ENCODE measurements at places on chromosomes 5 and 9. TPM values are rescaled to one million over a fixed set of nuclear protein-coding genes. Genes with fewer than 3 reads are reported as not detected.

- H3K36me3 ChIP-seq = no peaks in the 10 kb centered on the region
- H3K4me3 ChIP-seq = no peak overlapping the region
- H3K4me1 ChIP-seq = no peaks in the 10 kb centered on the region
- H3K27me3 ChIP-seq = peaks cover 38% of the 10 kb centered on the region
Measured at GRCh38 chr5:179371121-179371510, 25.9 kb upstream of the ADAMTS2 start.

GRCh38 chr5:151243564-151243963, 9.4 kb upstream of the GM2A start:
- H3K27me3 ChIP-seq = no peaks in the 10 kb centered on the region
- H3K4me3 ChIP-seq = no peak overlapping the region
- no peak for DNase-seq
- H3K36me3 ChIP-seq = no peaks in the 10 kb centered on the region
- no peak overlapping the region for H3K27ac ChIP-seq

DNA sequence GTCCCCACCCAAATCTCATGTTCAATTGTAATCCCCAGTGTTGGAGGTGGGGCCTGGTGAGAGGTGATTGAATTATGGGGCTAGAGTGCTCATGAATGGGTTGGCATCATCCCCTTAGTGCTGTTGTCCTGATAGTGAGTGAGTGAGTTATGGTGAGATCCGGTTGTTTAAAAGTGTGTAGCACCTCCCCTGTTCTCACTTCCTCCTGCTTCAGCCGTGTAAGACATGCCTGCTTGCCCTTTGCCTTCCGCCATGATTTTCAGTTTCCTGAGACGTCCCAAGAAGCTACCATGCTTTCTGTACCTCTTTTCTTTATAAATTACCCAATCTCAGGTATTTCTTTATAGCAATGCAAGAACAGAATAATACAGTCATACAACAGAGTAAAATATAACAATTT, 742 bp upstream of the LECT2 start:
- H3K4me1 ChIP-seq = no peaks in the 10 kb centered on the region
- H3K4me3 ChIP-seq = no peak overlapping the region
- H3K27ac ChIP-seq = no peak overlapping the region

DNA sequence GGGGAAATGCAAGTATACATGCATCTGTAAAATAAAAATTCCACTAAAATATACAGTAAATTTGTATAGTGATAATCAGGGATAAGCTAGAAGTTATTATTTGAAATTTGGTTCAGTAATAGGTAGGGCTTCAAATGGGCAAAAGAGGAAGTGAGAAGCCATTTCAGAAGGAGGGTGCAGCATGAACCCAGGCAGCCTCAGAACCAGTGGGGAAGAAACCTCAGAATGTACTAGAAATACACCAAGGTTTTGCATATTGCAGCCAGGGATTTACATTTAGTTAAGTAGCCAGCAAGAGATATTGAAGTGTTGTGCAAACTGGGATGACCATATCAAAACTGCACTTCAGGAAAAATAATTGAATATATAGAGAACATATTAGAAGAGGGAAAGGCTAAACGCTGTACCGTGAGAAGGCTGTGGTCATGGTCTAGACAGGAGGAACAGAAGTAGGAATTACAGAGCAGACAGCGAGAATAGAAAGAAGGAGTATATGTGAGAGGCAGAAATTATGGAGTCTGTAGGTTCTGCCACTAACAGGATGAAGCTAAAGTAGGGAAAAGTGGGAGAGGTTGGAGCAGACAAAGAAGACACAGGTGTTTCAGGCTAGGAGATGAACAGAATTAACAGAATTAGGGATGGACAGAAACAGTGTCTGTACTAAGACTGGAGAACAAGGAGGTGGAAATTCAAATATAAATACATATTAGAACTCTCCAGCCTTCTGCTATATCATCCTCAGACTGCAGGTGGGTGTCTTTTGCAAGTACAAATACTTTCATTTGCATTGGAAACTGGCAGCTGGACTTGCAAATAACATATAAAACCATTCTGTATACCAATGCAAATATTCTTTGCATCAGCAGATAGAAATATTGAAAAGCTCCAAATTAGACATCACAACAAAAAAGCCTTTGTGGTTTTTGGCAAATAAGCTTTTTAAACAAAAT, 335.6 kb downstream of the ZNF608 start:
- no peak overlapping the region for H3K27ac ChIP-seq
- DNase-seq = no peak
- no peak overlapping the region for H3K4me3 ChIP-seq
- H3K27me3 ChIP-seq = no peaks in the 10 kb centered on the region

DNA sequence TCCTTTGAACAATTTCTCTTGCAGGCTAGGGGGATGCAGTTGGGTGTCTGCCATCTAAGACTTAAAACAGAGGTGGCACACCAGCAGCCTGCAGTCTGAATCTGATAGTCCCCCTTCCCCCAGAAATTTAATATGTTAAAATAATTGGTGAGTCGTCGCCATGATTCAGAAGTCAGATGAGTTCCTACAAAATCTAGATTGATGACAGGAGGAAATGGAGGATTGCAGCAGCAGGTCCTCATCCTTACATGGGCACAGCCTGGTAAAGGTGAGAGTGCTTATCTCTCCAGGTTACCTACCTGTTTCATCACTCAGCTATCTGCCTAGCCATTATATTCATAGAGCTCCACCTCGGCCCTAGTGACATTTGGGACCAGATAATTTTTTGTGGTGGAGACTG, 112.3 kb downstream of the PCSK1 start:
- peaks cover 7% of the 10 kb centered on the region for H3K4me1 ChIP-seq
- DNase-seq = no peak
- no peak overlapping the region for H3K4me3 ChIP-seq
- no peaks in the 10 kb centered on the region for H3K27me3 ChIP-seq

GRCh38 chr9:123883634-123884033, 46.3 kb downstream of the DENND1A start:
- H3K4me1 ChIP-seq = peaks cover 9% of the 10 kb centered on the region
- no peak overlapping the region for H3K4me3 ChIP-seq
- no peak for DNase-seq
- H3K27me3 ChIP-seq = no peaks in the 10 kb centered on the region
- H3K27ac ChIP-seq = no peak overlapping the region

- peaks cover 34% of the 10 kb centered on the region for H3K36me3 ChIP-seq
- no peak overlapping the region for H3K4me3 ChIP-seq
- H3K27ac ChIP-seq = no peak overlapping the region
- H3K27me3 ChIP-seq = no peaks in the 10 kb centered on the region
Measured at GRCh38 chr9:125479846-125480615, 218.4 kb downstream of the GAPVD1 start.

DNA sequence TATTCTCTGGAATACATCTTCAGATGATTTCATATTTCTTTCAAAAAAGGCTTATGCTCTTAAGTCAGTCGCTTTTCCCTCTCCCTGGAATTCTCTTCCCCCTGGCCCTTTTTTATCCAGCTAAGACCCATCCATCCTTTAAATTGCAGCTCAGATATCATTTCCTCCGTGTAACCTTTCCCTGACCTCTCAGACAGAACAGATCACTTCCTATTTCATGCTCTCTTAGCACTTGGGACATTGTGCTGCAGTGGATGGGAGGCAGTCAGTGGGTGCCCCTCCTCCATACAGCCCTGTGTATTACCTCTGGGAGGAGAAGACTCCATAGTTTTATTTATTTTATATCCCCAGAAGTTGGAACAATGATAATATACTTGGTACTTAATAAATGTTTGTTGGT, 423.4 kb downstream of the ISL1 start:
- no peak for DNase-seq
- H3K27ac ChIP-seq = no peak overlapping the region
- H3K4me3 ChIP-seq = no peak overlapping the region
- no peaks in the 10 kb centered on the region for H3K36me3 ChIP-seq
- no peaks in the 10 kb centered on the region for H3K27me3 ChIP-seq
- no peaks in the 10 kb centered on the region for H3K4me1 ChIP-seq

AQP3 gene
- total RNA-seq = 13.6 TPM

DNA sequence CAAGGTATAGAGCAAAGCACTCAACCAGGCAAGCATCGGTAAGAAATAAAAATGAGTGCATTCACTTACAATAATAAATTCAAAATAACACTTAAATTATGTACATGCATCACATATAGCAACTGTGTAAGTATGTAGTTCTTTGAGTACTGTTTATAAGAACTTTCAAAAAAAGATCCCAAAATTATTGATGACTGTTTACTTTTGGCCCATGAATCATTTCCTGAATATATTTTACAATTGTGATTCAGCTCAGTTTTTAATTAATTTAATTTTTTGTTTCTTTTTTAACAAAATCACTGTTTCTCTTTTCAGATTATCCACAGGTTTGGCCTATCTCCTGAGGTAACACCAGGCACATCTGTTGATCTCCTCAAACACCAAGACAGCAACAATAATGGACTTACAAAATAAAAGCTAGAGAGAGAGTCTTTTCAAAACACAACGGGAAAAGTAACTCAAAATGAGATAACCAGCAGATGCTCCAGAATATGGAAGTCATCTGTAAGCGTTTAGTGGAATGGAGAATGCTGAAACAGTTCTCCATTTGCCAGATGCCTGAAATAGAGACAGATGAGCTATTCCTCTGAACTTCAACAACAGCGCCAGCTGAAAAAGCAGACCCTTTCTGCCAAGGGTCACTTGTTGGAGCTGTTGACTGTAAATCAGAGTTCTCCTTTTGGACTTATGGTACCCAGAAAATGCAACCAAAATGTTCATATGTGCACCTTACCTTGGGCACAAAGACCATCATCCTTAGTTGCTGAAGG, 348.6 kb upstream of the RGMB start:
- no peaks in the 10 kb centered on the region for H3K27me3 ChIP-seq
- no peak overlapping the region for H3K27ac ChIP-seq
- DNase-seq = no peak

GBGT1 gene
- total RNA-seq = 6.3 TPM

GRCh38 chr5:177036443-177036842, 13.9 kb downstream of the ZNF346 start:
- peaks cover 12% of the 10 kb centered on the region for H3K36me3 ChIP-seq
- no peak for DNase-seq
- H3K27ac ChIP-seq = no peak overlapping the region
- H3K27me3 ChIP-seq = no peaks in the 10 kb centered on the region

- H3K4me3 ChIP-seq = no peak overlapping the region
- no peaks in the 10 kb centered on the region for H3K36me3 ChIP-seq
- no peak for DNase-seq
Measured at GRCh38 chr9:136372006-136372405, 1.5 kb downstream of the CARD9 start.

DNA sequence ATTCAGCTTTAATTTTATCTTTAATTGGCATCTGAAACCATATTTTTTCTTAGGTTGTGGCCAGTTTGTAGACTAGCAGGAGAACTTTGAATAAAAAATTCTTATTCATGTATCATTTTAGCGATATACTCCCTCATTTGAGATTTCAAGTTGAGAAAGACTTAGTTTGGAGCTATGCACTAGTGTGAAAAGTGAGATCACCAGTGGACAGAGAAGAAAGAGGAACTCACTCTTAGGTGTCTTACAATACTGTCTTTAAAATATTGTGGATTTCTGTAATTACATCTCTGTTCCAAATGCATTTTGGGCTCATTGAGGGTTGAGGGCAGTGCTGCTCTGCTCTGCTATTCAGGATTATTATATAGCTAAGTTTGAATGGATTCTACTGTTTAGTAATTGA, 54.7 kb downstream of the NAA35 start:
- H3K36me3 ChIP-seq = peaks cover 39% of the 10 kb centered on the region
- no peak overlapping the region for H3K4me3 ChIP-seq
- H3K4me1 ChIP-seq = no peaks in the 10 kb centered on the region
- no peak overlapping the region for H3K27ac ChIP-seq

DNA sequence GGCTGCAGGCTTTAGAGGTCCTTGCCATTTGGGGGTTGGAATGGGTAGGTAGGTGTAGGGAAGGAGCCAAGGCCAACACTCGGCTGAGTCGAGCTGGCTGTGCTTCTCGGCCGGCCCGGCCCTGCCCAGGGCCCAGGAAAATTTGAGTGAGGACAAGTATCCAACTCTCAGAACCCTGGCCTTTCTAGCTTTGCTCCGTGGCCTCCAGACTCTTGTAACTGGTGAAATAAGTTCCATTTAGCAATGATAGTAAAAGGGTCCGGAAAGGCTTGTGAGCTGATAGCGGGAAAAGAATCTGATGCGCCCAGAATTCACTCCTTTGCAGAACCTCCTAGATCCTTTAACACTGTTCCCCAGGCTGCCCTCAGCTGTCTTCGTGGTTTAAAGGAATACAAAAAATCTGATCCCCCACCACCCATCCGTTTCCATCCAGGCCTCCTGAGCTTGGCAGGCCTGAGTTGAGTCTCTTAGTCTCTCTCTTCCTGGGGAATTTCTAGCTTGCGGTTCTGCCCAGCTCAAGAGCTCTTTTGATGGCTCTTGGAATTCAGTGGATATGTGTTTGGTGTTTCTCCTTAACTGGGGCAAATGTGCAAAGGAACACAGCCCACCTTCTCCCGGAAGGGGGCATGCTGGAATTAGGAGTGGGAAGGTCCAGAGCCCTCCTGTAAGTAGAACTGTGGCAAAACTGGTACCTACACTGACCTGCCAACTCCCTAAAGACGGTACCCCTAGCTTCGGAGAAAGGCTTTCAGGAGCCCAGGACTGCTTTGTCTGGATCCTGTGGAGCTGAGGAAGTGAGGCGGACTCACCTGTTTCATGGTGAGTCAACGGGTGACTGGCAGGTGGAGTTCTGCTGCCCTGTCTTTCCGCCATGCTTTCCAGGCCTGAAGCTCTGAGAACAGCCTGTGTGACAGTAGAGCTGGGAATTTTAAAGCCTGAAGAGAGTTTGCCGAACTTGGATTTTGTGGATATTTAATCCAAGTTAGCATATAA, 1.7 kb downstream of the DMRT3 start:
- DNase-seq = no peak
- H3K27me3 ChIP-seq = peaks cover 100% of the 10 kb centered on the region
- no peak overlapping the region for H3K4me3 ChIP-seq
- H3K4me1 ChIP-seq = peaks cover 14% of the 10 kb centered on the region

TTC23L gene
- total RNA-seq = not detected

DNA sequence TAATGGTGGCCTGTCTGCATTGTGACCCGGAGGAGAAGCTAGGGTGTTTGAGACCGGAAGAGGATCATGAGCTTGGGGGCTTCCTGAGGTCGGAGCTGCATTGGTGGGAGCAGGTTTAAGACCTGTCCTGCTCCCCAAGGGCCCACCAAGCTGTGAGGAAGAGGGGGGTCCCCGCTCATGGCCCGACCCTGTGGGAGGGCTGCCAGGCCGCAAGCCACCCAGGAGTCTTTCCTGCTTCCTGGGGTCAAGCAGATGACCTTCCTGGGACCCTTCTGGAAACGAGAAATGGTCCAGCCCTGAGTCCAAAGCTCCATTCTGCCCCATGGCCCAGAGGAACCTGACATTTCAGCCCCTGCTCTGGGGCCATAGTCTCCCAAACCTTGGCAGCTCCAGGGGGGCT, 61.5 kb upstream of the RNU6ATAC start:
- H3K4me1 ChIP-seq = peaks cover 4% of the 10 kb centered on the region
- H3K27me3 ChIP-seq = no peaks in the 10 kb centered on the region
- H3K4me3 ChIP-seq = no peak overlapping the region

- no peaks in the 10 kb centered on the region for H3K4me1 ChIP-seq
- H3K27me3 ChIP-seq = no peaks in the 10 kb centered on the region
- DNase-seq = no peak
Measured at GRCh38 chr9:73167614-73168013, 15.9 kb downstream of the ANXA1 start.

- no peaks in the 10 kb centered on the region for H3K36me3 ChIP-seq
- no peak overlapping the region for H3K4me3 ChIP-seq
- H3K4me1 ChIP-seq = no peaks in the 10 kb centered on the region
- no peak for DNase-seq
- H3K27me3 ChIP-seq = no peaks in the 10 kb centered on the region
Measured at GRCh38 chr5:97452646-97453045, 269.6 kb upstream of the RIOK2 start.

Data from left ventricle myocardium inferior (tissue), 1 donor.